NCI-H1417 treated with DMSO at 0.1 percent for 48 hours (cell line): ENCODE measurements at places on chromosomes 12 and 14.

DNA sequence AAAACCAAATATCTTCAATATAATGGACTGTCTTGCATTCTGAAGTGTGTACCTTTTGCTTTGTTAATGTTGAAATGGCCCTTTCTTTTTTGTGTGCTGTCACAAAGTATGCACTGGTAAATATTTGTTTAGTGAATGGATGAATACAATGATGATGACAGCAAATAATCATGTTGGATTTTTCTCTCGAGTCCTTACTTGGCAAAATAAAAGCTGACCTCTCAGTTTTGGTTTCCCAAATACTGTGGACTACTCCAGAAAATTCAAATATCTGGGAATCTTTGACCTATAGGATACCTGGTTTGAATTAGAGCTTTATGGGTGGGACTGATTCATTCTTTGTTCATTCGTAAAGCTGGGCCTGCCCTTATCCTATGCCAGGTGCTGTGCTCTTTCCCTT, 5.5 kb downstream of the UBE3B start:
- no peak for DNase-seq

DNA sequence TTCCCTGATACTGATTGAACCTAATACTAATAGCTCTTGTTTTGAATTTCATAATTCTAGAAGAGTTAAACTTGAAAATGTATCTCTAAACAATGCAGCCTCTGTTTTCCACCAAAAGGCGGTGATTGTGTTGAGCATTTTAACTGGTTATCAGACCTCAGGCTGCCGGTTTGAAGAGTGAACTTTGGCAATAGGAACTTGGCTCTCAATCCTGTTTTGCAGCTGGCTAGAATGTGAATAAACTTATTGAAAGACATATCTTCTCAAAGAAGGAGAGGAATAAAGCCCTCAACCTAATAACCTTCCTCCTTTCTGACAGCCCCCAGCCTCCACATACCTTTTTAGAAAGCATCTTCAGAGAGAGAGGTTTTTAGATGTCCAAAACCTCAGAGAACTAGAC, 105.4 kb downstream of the SRGAP1 start:
- DNase-seq = no peak

DNA sequence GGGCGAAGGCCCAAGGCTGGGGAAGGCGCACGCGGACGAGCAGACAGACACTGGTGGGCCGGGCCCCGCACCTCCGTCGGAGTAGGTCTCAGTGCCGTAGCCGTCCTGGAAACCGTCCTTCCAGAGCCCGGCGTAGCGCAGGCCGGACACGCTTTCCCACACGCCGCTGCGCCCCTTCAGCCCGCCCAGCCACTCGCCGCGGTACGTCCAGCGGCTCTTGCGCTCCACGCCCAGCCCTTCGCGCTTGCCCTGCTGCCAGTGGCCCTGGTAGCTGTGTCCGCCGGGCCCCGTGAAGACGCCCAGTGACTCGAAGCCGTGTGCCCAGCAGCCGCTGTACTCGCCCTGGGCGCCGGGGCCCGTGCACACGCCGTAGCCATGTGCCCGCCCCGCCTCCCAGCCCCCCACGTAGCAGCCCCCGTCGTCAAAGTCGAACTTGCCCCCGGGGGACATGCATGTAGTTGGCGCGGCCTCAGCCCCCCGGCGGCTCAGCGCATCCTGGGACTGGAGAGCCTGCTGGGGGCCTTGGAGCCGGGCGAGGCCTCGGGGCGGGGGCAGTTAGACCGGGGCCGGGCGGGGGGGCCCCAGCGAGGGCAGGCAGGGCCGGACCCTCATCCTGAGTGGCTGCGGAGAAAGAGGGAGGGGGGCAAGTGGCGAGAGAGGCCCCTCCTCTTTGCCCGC, 1.4 kb downstream of the JPH4 start:
- DNase-seq = no peak

GRCh38 chr14:100116134-100116533, 43.3 kb downstream of the DEGS2 start:
- no peak for DNase-seq

DNA sequence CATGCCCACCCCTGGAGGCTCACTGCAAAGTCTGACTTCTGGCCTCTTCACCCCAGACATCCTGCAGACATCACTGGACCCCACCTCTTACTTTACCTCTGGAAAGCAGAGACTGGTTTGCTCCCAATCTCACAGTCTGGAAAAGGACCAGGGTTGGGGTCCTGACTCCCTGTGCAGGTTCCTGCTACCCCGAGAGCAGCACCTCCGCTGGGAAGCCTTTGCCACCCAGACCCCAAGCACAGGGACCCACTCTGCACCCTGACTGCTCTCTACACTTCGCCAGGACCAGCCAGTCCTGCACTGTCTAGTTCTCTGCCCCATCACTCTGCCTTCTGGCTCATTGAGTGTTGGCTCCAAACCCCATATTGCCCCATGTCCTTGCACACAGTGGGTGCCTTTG, 16.0 kb downstream of the FOXN4 start:
- DNase-seq = no peak

DNA sequence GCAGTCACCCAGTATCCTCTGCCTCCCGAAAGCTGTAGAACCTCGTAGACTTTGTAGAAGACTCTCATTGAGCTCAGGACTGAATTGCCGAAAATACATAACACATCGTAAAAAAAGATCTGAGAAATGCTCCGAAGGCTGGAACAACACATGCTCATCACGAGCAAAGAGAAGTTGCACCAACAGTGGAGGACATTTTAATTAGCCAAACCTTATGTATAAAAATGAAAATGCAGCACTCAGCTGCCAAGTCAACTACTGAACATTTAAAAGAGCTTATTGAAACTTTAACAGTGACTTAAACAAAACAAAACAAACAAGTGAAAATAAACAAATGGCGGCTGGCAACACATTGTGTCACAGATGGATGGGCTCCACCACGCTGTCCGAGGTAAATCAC, 519.9 kb downstream of the TMEM132D start:
- no peak for DNase-seq

DNA sequence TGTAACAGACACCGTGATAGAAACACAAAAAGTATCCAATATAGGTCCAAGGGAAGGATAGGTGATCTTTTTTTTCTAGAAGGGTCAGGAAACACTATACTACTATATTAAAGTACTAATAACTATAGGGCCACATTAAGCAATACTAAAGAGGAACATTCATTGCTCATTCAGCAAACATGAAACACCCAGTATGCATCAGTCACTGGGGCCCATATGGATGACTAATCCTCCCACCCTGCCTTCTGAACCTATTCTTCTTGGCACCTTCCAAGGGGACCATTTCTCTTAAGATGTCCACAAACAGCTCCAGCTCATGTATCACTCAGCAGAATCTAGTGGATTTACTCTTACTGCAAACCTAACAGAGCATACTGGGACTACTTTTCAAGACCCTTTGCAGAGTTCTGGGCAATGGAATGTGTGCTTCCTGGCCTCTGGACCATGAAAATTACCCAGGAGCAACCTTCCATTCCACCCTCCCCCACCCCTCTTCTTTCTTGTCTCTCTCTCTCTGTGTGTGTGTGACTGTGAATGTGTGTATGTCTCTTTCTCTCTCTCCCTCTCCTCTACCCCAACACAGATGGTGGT, 187.9 kb downstream of the EPS8 start:
- no peak for DNase-seq

DNA sequence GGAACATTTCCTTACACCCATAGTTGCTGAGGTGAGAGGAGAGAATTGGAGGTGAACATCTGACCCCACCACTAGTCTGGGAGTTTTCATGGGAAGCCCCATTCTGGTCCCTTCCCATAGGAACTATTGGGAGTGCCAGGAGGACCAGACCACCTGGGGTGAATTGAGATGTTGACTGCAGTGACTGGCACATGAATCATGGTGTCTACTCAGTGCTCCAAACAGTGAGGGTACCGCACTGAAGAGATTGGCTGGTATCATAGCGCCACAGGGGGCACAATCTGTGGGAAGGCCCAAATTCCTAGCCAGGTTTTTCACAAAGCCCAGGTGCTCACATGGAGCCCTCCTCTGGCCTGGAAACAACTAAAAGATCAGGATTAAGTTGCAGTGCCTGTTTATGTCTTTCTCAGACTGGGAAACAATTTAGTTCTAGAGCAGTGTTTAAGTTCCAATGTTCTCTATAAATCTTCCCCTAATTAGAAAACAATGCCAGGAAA, 3.7 kb upstream of the RNASE9 start:
- DNase-seq = no peak

DNA sequence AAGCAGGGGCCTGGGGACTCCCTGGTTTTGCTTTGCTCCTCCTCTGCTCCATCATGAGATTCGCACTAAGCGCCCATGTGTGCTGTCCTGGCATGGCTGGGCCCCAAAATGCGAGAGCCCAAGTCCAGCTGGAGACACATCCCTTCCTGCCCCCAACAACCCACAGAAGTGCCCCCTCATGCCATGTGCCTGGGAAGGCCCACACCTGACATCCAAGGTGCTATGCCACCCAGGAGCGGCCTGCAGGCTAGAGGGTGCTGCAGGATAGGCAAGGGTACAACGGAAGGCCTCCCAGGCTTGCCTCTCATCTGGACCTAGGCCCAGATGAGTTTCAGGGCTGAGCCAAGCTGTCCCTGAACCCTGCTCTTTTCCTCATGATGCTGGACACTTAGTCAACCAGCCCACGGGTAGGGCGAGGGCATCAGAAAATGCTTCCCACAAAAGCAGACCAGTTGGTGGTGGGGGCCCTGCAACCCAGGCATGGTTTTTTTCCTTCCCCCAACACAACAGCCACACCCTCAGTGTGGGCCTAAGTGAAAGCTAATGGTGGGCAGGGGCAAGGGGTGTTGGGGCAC, 13.2 kb upstream of the KRT80 start:
- no peak for DNase-seq

DNA sequence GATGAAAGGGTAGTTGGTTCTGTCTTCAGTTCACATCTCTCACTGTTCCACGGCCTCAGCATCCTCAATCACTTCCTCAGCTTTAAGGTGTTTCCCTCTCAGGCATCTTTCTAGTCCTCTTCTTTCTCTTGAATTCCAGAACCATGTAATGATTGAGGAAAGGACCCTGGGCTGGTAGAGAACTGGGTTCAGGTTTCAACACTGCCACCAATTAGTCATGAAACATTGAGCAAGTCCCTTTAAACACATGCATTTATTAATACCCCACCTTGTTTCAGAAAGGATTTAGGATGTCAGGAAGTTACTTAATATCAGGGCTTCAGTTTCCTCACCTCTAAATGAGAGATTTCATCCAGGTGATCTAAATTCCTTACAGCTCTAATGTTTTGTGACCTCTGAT, 7.2 kb downstream of the DMAC2L start:
- DNase-seq = no peak

GRCh38 chr12:9866860-9867269, 2.3 kb downstream of the CLEC2B start:
- no peak for DNase-seq

GRCh38 chr14:61609191-61609843, 86.0 kb upstream of the HIF1A start:
- no peak for DNase-seq

DNA sequence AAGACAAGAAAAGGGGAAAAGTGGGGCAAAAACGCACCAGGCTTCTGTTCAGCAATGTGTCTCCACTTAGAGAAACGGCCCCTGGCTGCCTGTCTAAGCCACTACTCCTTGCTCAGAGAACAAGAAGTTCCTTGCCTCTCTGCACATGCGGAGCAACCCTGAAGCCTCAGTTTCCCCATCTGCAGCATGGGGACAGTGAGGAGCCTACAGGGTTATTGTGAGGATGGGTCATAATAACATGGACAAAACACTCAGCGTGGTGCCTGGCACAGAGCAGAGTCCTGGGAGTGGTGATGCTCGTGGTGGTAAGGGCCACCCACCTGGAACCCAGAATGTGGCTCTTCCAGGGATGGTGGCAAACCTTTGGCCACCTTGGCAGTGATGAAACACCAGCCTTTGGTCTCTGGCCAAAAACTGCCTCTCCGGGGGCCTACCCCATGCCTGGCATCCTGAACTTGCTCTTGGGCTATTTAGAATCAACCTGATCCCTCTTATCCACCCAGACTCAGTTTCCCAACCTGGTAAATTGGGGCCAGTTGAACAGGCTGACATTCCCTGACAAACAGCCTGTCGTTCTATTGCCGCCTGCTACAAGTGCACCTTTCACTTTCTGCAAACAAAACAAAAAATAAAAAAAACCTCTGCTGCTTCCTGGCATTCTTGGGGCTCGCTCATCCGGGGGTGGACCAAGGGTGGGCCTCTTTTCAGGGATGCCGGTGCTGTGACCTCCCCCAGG, 56.5 kb upstream of the DLK1 start:
- no peak for DNase-seq

- no peak for DNase-seq
Measured at GRCh38 chr14:66509874-66510273, 1.9 kb downstream of the GPHN start.

DNA sequence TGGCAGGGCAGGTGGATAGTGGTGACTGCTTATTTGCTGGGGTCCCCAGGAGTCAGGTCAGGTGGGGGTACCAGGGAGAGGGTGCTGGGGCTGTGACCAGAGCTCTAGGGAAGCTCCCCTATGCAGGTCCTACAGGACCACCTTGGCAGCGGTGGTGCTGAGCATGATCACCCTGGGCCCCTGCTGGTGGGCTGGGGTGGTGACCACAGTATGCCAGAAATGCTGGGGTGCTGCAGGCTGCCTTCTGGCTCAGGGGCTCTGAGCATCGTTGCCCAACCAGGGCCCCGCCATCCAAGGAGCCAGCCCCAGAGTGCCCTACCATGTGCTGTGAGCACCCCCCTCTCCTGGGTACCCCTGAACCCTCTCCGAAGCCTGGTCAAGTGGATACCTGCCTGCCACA, 17.5 kb upstream of the NUDT14 start:
- no peak for DNase-seq
